HEK293T (cell line): ENCODE measurements at places on chromosomes 3 and 15.

GRCh38 chr15:25060472-25060803 is 105.7 kb downstream of the SNRPN start:
- DNase-seq, result no peak

DNA sequence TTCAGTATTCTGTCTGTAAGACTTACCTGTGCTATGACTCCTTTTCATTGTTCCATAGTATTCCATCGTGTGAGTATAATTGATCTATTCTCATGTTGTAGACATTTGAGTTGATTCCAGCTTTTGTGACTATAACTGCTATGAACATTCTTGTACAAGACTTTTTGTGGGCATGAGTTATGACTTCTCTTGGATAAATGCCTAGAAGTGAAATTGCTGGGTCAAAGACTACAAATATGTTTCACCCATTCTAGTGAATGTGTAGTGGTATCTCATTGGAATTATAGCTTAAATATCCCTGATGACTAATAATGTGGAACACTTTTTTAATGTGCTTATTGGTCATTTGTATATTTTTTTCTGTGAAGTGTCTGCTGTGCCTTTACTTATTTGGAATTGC is 27.6 kb upstream of the NPHP3 start:
- no peak for DNase-seq

DNA sequence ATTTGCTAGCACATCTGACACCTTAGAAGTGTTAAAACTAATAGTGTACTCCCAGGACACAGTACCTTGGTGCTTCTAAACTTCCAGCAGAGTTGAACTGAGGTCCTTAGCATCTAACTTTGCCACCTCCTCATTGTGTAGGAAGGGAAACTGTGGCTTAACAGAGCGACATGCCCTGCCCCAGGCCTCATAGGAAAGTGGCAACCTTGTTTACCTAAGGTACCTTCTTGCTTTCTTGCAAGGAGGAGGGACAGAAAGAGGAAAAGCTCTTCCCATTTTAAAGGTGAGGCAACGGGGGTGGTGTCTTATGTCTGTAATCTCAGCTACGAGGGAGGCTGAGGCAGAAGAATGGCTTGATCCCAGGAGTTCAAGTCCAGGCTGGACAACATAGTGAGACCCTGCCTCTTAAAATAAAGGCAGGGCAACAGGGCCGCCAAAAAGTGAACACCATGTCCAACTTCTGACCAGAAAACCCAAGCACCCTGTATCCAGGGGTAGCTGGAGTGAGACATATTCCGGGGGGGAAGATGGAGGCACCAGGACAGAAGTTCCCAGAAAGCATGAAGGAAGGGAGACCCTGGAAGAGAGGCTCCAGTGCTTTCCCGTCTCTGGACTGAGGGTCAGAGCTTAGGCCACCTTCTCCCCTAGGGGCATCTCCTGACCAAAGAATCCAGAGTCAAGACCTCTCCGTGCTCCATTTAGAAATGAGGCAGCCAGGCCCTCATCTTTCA is 540 bp upstream of the KLHL40 start:
- DNase-seq, result no peak

- DNase-seq, result no peak
Observed at GRCh38 chr15:74179983-74180880, 6.7 kb downstream of the ISLR start.

DNA sequence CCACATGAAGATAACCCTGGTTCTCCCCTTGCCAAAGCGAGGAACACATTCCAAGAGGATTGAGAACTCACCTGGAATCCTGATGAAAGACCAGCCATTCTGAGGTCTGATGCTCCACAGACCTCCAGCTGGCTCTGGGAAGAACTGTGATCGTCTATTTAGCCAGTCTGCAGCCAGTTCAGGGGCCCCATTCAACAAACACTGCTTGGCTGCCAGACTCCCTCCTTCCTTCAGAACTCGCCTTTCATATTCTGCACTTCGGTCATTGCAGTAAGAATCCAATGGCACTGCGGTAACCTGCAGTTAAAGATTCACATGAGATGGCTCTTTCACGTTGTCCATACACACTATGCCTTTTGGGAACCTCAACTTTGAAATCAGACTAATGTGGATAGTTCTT is 67.6 kb downstream of the CHAC1 start:
- DNase-seq, result no peak

- peak; percentile 34 for DNase-seq
Observed at GRCh38 chr15:81809543-81809942, 236.3 kb downstream of the MEX3B start.

- no peak for DNase-seq
Observed at GRCh38 chr15:98160236-98160635, 199.7 kb downstream of the ARRDC4 start.

GRCh38 chr3:152349392-152349791 is 80.7 kb downstream of the MBNL1 start:
- DNase-seq, result no peak

DNA sequence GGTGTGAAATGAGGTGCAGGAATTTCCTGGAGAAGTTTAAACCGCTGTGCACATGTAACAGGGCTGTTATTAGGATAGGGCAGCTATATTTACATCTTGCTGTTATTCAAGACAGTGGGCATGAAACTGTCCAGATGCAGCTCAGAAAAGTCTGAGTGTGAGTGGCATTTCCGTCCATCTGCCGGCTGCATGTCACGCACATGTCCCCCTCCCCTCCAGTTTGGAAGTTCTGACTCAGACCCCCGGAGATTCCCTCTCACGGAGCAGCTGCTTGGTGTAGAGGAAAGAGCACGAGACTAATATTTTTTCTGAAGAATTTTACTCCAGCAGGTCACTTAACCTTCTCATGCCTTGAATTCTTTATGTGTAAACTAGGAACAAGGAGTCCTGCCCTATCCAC is 69.8 kb downstream of the FEM1B start:
- no peak for DNase-seq

DNA sequence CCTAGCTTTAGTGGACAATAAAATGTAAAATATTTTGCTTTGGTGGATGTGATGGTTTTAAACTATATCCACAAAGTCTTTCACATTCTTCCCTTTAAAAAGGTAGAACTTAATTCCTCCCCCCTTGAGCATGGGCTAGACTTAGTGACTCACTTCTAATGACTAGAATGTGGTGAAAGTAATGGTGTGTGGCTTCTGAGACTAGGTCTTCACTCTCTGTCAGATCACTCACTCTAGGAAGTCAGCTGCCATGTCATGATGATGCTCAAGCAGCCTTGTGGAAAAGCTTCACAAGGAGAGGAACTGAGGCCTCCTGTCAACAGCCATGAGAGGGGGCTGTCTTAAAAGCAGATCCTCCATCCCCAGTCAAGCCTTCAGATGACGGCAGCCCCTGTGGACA is 4.2 kb downstream of the LRRC2 start:
- DNase-seq, result no peak

GRCh38 chr3:126113733-126114442 is 30.0 kb upstream of the SLC41A3 start:
- peak; percentile 62 for DNase-seq

DNA sequence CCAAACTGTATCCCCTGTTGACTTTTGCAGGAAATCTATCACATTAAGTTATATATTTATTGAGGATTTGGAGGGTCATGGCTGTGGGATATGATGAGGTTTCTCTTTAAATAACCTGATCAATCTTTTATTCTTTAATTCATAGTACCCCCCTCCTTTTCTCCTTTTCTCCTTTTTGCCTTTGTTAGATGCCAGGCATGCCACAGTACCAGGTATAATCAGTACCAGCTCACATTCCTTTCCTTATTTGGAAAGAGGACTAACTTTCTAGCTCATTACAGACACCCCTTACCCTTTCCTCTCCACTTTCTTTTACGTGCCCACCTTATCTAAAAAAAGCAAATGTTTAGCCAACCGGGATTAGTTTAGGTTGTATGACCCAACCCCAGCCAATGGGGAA is 326.4 kb upstream of the NAALADL2 start:
- DNase-seq, result no peak

GRCh38 chr3:58324391-58325390 is 8.0 kb upstream of the PXK start:
- no peak for DNase-seq

DNA sequence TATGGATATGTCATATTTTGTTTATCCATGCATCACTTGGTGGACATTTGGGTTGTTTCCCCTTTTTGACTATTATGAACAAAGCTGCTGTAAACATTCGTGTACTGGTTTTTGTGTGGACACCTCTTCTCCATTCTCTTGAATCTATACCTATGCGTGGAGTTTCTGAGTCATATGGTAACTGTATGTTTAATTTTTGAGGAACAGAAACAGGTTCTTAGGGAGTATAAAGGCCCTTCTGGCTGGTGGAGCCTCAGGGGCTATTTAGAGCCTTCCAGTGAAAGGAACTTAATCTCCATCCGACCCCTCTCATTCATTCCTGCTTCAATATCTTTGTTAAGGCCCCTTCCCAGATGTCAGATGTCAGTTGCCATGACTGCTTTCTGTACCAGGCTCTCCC is 14.1 kb upstream of the CTXND1 start:
- no peak for DNase-seq

DNA sequence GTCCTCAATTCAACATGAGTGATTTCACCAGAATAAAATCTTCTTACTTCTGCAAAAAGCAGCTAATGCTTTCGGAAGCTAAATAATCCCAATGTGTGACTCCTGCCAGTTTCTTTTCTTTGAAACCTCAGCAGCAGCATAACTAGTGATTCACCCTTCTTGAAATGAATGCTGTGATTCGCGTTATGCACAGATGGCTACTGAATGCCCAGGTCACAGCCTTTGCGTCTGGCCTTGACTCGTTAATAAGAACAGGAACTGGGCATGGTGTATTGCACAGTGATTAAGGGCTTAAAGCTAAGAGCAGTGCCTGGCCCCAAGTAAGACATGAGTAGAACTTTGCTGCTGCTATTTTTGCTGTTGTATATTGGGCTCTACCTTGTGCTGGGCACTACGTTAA is 19.0 kb downstream of the CGNL1 start:
- DNase-seq, result no peak

GRCh38 chr15:61639491-61639890 is 410.4 kb upstream of the RORA start:
- no peak for DNase-seq

GRCh38 chr3:128448491-128448890 is 18.2 kb downstream of the DNAJB8 start:
- no peak for DNase-seq

DNA sequence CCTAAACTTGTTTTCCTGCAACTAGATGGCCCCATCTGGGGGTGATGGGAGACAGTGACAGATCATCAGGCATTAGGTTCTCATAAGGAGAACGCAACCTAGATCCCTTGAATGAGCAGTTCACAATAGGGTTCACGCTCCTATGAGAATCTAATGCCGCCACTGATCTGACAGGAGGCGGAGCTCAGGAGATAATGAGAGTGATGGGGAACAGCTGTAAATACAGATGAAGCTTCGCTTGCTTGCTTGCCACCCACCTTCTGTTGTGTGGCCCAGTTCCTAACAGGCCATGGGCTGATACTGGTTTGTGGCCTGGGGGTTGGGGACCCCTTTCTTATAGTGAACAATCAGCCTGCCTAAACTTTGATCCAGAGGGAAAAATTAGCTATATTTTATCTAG is 15.2 kb upstream of the C3orf49 start:
- DNase-seq, result no peak

- DNase-seq, result no peak
Observed at GRCh38 chr3:145889730-145890129, 271.3 kb downstream of the PLOD2 start.

GRCh38 chr15:66252685-66253417 is 699 bp downstream of the MEGF11 start:
- peak; percentile 56 for DNase-seq

GRCh38 chr15:78024883-78025282 is 52.6 kb downstream of the TBC1D2B start:
- no peak for DNase-seq

GRCh38 chr15:88484682-88485331 is 17.3 kb downstream of the MRPS11 start:
- no peak for DNase-seq

GRCh38 chr3:149340310-149340933 is 7.0 kb upstream of the TM4SF18 start:
- no peak for DNase-seq

DNA sequence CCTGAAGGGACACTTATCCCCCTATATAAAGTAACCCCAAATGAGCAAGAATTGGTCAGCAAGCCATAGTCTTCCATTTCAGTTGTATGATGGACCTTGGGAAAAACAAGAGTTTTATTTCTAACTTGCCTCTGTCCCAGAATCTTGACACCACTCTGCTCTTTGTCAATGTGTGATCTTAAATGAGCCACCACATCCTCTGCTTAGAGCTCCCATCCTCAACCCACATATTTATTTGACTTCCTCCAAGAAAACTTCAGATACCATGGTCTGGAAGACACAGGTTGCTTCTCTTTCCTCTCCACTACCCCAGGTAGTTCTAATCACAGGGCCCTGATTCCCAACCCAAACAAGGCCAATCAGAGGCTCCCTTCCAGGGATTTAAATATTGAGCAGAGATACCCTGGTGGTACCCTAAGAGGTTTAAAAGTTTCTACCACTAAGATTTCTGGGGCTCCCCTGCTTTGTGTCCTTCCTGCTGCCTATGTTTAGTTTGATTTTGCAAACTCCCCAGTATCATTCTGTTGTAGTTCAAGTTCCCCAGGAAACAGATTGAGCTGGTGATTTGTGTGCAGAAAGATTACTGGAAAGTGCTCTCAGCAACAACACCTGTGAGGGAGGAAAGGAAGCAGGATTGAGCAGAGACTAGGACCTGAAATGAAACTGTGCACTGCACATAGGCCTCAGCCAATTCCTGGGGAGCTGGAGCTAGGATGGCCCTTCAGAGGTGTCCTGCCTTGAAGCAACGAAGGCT is 64.3 kb downstream of the MTHFS start:
- no peak for DNase-seq

DNA sequence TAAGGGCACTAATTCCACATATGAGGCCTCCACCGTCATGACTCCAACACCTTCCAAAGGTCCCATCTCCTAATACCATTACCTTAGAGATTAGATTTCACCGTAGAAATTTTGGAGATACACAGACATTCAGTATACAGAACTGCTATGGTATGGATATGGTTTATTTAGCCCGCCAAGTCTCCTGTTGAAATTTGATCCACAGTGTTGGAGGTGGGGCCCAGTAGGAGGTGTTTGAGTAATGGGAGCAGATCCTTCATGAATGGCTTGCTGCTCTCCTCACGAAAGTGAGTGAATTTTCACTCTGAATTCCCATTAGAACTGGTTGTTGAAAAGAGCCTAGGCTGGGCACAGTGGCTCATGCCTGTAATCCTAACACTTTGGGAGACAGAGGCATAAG is 7.4 kb downstream of the MKRN3 start:
- no peak for DNase-seq

GRCh38 chr3:26574766-26575165 is 47.8 kb upstream of the LRRC3B start:
- no peak for DNase-seq
